Activated T-helper 1 cell treated with anti-CD3 and anti-CD28 coated beads, Interleukin-2, amount 50 U/mL, for 16 hours (primary cell): ENCODE measurements at places on chromosomes 16 and 17.
A peak's percentile ranks its signal among the peaks of the same experiment; 100 is the strongest.

DNA sequence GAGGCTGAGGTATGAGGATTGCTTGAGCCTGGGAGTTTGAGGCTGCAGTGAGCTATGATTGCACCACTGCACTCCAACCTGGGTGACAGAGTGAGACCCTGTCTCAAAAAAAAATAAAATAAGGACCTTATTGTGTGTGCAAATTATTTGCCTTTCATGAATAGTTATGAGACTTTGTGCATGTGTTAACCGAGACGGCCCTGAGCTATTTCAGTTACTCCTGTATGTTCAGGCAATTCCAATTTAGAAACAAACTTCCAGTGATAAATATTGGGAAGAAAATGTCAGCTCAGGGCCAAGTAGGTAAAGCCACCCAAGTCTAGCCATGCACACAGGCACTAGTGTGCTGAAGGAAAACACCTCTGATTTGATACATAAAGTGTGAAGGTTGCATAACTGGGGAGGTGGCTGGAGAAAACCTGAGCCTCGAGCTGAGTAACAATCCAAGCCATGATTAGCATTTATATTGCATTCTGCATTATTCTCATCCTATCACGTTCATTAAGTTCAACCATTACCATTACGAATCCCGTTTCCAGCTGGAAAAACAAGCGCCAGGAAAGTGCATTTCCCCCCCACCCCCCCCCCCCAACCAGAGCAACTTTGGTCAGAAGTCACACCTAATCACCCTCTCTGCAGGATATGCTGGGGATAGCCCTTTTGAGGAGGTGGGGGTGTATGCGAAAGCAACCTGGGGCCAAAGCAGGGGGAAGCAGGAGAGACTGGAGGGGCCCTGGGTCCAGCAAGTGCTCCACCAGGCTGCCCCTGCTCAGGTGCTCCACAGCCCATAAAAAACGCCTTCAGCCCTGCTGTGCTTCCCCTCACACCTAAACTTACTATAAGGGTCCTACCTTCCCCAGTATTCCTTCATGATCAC, 18.6 kb upstream of the ENDOV start:
- no peak for DNase-seq

- no peak for DNase-seq
Observed at GRCh38 chr16:50056226-50056625, 9.5 kb upstream of the HEATR3 start.

GRCh38 chr16:85483424-85483823, 129.7 kb upstream of the GSE1 start:
- DNase-seq, result no peak

- peak; percentile 39 for DNase-seq
Observed at GRCh38 chr17:4881761-4882555, 17.4 kb upstream of the C17orf107 start.

DNA sequence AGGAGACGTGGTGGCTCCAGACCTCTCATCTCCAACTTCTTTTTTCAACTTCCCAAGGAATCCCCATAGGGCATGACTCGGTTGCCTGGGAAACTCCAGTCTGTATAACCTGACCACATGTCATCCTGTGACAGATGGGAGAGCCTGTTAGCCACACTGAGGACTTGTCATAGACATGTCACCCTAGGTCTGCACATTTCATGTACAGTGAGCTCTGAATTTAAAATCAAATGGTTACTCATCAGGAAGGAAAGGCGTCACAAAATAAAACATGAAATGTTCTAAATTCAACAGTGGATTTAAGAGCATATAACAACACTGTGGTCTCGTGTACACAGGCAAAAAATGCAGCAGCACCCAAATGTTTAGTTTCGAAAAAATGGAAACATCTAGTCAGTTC, 22.2 kb upstream of the ADAMTS18 start:
- DNase-seq, result no peak

DNA sequence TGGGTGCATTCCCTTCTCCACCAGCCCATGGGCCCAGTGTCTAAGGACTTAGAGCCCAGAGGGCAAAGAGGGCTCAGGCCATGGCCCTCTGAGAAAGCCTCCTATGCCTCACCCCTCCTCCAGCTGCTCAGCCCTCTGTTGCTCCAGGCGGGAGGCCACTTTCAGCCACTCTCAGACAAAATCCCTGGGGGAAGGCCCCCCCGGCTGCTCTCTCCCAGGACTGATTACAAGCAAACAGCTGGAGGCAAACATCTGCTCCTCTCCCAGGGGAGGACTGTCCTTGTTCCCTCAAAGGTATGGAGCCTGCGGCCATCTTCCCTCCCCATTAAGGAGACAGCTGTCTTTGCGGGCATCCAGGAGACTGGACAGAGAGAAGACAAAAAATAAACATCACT, 54.9 kb upstream of the DLX4 start:
- no peak for DNase-seq

DNA sequence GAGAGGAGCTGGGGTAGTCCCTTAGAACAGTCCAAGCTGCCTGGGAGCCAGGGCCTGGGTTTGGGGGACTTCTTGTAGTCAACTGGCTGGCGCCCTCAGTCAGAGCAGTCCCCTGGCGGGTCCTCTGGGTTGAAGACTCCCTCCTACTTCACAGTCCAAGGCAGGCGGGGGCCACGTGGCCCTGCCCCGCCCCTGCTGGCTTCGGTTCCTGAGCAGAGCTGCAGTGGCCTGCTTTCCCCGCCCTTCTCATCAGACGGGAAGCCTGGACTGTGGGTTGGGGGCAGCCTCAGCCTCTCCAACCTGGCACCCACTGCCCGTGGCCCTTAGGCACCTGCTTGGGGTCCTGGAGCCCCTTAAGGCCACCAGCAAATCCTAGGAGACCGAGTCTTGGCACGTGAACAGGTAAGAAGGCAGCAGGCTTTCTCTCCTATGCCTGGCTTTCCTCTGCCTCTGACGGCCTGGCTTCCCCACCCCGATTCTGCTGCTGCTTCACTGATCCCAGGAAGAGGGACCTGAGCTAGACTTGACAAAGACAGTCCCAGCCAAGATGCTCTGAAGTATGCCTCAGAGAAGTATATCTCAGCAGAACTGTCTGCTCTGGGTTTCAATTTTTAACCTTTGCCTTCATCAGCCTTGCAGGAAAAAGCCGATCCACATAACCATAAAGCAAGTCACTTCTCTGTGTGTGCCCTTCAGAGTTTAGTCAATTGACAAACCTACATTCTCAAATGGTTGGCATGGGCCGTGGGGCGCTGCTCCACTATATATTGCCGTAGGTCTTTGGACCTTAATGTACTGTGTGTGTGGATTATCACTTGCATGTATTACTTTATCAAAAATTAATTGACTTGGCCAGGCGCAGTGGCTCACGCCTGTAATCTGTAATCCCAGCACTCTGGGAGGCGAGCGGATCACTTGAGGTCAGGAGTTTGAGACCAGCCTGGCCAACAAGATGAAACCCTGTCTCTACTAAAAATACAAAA, 56.3 kb downstream of the SF3B3 start:
- no peak for DNase-seq

DNA sequence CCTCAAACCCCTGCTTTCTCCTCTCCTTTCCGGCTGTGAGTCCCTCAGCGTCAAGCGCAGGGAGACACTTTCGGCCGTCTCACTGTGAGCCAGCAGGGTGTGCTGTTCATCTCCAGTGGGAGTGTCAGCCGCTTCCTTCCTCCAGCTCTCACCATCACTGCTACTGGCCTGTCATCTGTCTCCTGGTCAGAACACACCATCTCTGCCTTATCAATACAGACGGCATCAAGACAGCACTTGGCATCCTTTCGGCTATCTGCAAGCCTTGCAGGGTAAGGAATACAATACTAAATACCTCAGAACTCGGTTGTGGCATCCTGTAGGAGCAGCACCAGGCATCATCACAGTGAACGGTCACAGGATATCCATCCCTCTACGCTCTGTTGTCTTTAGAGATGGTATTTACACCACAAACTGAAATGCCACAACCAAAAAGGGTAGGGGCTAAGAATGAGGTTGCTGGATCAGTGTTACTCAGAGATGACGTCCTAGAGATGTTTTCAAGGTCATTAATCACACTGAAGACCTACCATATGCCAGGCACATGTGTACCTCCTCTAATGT, 20.7 kb upstream of the CMTM4 start:
- no peak for DNase-seq

DNA sequence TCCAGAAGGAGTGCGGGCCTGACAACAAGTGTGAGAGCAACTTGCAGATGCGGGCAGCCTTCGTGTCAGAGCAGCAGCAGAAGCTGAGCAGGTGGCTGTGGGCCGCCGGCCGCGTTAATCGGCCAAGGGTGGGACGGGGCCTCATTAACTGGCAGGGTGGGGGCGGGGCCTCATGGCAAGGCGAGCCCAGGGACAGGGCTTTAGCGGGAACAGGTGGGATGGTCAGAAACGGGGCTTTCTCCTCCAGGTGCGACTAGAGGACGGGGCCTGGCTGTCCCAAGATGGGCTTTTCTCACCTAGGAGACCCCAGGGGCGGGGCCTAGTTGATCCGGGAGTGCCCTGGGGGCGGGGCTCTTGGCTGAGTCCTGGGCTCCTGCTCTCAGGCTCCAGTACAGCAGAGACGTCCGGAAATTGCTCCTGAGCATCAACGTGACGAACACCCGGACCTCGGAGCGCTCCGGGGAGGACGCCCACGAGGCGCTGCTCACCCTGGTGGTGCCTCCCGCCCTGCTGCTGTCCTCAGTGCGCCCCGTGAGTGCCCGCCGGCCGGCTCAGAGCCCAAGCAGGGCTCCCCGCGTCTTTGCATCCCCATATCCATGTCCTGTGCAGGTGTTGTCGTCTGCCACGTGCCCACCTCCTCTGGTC, 18.4 kb upstream of the PDK2 start:
- no peak for DNase-seq

DNA sequence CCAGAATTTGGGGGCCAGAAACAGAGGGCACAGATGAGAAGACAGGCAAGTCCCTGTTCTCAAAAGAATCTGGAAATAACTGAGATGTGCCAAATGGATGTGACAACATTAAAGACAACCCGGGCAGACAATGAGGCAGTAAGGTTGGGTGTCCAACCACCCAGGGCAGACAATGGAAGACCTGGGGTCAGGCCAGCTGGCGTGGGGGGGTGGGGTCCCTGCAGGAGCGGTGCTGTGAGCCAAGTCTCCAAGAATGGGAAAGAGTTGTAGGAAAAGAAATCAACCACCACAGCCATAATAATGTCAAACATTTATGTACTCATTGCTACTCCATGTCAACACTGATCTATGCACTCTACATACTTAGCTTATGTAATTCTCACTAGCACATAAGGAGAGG, 203.3 kb downstream of the C16orf78 start:
- no peak for DNase-seq

DNA sequence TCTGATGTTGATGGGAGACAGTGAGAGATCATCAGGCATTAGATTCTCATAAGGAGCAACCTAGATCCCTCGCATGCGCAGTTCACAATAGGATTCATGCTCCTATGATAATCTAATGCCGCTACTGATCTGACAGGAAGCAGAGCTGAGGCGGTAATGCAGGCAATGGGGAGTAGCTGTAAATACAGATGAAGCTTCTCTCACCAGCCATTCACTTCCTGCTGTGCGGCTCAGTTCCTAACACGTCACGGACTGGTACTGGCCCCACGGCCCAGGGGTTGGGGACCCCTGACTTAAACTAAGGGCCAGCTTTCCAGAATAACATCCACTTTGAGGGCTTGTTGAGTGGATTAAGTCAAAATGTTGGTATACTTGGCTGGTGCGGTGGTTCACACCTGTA, 2.6 kb upstream of the TMEM219 start:
- no peak for DNase-seq
